Esophagus muscularis mucosa (tissue), 4 donors: ENCODE measurements at places on chromosomes 1 and 21.

DNA sequence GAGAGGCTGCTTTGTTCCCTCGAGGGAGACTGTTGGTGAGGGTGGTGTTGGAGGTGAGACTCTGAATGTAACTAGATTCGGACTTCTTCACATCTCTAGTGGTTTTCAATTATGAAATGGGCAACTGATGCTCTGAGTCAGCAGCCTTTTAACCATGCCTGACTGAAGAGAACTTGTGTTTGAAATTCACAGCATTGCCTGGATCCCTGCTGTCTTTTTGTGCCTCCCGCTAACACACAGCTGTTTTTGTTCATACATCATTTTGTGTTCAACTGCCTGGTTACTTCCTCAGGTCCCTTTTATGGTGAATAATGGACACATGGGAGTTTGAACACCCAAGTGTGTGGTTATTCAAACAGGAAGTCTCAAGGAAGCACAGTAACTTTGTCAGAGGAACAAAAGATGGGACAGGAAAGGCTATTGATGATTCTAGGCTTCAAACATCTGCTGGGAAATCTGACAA lies 16.8 kb downstream of the LAMC1 start:
- DNase-seq = no peak

DNA sequence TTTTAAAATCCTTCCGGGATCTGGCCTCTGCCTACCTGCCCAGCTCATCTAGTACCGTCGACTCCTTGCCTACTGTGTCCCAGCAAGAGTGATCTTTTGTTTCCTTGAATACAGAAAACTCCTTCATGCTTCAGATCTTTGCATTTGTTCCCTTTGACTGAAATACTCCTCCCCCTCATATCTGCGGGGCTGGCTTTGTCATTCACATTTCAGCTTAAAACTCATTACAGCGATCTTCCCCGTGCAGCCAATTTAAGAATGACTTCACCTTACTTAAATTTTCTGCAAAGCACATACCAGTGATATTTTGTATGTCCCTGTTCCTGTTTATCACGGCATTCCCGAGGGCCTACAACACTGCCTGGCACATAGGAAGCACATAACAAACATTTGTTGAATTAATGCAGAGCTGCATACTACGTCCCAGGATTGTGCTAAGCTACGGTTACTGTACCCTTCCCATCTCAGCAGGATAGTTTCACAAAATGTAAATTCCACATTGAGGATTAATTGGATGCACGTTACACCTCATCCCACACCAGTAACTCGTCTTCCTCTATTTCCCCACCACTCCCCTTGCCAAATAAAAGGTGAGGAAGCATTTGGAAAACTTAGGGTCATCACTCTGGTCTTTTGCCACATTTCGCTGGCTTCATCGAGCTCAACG lies 837 bp upstream of the DESI2 start:
- DNase-seq = no peak

DNA sequence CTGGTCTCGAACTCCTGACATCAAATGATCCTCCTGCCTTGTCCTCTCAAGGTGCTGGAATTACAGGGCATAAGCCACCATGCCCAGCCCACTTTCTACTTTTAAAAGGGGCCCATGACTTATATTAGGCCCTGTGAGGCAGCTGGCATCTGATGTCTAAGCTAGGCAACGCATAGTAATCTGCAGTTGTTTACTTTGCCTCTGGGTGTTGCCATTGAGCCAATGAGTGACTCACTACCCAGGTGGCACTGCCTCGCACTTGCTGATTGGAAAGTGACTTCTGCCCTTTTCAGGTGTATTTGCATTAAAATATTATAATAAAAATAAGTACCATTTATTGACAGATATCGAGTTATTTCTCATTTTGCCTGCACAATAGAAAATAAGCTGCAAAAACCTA lies 84.9 kb downstream of the KIF14 start:
- no peak for DNase-seq

- no peak for DNase-seq
These were observed 14.1 kb downstream of the CAPN8 start for GRCh38 chr1:223651291-223651991.

DNA sequence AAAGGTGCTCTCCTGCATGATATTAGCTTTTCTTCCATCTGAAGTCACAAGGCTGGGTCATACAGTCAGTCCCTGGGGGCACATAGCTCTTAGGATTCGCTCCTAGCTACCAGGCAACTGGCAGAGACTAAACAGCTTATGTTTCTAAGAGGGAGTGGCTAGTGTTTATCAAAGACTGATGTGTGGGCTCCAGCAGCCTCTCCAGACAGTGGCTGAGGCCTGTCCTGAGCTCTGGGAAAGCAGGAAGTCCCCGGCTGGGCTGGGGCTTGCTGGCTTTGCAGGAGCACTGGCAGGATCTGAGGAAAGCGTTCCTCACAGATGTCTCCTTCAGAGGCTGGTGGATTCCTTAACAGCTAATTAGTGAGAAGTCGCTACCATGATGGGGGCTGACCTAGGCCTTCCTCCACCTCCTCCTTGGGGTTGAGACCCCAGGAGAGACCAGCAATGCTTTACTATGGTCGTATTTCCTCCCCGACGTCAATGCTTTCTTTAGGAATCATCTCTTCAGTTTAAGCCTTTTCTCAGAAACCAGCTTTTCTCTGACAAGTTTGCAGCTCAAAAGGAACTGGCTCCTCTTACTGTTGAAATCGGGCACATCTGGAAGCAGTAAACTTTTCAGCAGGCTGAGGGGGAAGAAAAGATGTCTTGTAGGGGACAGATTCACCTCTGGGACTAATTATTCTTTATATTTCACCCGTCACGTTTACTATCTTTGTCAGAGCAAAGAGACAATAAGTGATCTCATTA lies 33.5 kb upstream of the HHAT start:
- DNase-seq = no peak

- no peak for DNase-seq
These were observed 14.9 kb downstream of the SLC45A1 start for GRCh38 chr1:8332806-8333205.

- DNase-seq = no peak
These were observed 595 bp downstream of the GLUL start for GRCh38 chr1:182391028-182391361.

GRCh38 chr1:71510725-71511124 lies 429.9 kb upstream of the ZRANB2 start:
- no peak for DNase-seq

GRCh38 chr1:97630281-97630680 lies 290.6 kb downstream of the DPYD start:
- no peak for DNase-seq
